ENCODE measurements at places on chromosomes 6 and 20.

DNA sequence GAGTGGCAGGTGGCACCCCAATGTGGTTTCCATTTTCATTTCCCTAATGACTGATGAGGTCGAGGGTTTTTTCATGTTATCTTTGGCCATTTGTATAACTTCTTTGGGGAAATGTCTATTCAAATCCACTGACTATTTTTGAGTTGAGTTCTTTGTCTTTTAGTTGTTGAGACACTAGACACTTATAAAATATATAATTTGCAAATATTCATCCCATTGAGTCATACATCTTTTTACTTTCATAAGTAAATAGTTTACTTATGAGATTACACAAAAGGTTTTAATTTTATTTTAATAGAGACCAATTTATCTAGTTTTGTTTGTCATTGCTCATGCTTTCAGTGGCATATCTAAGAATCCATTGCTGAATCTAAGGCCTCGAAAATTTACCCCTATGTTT, 49.5 kb downstream of the THBS2 start:
- DNase-seq: no peak

DNA sequence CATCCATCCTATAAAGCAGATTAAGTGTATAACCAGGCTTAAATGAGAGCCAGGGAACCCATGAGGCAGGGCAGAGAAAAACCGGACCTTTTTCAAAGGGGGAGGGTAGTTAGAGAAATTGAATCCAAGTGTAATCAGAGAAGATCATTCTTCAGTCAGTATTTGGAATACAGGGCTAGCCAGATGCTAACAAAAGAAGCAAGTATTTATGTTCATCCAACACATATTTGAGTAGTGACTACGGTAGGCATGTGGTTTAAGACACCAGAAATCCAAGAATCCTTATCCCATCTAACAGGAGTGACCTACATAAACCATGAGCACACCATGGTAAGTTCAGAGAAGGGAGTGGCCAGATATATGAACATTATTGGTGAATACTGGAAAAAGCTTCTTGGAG, 46.8 kb upstream of the FAM83C start:
- DNase-seq: no peak

- no peak for DNase-seq
Observed at GRCh38 chr6:138498629-138499302, 528 bp downstream of the NHSL1 start.

DNA sequence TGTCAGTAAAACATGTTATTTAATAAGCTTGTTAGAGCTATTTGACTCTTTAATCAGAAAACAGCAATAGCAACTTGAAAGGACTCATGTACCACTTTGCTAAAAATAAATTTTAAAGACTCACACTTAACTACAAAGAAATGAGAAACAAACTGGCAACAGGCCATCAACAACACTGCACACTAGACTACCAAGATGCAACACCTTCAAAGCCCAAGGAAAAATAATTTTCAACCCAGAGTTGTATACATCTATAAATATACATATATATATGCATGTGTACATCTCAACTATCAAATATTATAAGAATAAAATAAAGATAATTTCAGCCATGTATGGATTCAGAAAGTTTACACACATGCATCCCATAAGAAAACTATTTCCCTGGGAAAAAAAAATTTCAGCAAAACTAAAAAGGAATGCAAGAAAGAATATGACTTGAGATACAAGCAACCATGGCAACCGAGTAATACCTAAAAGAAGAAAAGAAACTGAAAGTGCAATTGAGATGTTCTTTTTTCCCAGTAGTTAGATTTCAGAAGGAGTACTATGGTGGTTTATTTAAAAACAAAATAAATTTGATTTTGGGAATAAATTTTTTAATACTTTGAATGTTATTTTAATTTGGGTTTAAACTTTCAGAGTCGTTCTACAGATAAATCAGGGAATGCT, 303.8 kb downstream of the UBE3D start:
- DNase-seq: no peak

GRCh38 chr6:150689900-150690590, 90.4 kb downstream of the PLEKHG1 start:
- DNase-seq: no peak

DNA sequence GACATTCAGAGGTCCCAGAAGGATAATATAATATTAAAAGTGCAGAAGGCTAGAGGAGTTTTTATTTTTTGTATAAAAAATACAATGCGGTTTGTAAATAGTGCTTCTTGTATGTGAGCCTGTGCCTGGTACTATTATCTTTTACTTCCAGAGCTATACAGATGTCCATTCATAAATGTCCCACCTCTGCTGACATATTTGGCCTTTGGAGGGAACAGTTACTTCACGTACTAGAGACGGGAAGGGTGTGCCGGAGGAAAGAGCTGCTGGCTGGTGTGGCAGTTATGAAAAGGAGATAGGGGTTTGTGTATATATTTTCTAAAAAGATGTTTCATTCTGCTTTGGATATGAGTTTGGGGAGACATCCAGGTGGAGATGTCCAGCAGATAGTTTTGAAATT, 8.8 kb downstream of the CD109 start:
- DNase-seq: no peak

GRCh38 chr6:106290032-106290431, 35.5 kb downstream of the ATG5 start:
- DNase-seq: no peak

DNA sequence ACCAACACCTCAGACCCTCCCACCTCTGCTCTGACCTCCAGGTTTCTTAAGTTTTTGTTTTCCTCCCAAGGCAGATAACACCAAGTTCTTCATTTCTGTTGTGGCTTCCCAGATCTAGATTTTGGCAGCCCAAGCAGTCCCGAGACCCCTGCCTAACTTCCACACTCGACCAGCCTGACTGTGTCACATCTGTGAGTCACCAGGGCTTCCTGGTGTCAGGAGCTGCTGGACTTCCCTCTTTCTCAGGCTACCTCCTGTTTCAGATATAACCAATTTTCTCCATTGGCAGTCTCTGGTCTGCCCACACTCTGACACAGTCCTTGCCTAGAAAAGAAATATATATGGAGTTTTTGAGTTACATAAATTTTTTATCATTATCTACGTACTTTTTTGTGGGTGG, 46.1 kb upstream of the CCN6 start:
- DNase-seq: no peak

- DNase-seq: no peak
Observed at GRCh38 chr6:104736545-104736944, 123.2 kb downstream of the HACE1 start.

DNA sequence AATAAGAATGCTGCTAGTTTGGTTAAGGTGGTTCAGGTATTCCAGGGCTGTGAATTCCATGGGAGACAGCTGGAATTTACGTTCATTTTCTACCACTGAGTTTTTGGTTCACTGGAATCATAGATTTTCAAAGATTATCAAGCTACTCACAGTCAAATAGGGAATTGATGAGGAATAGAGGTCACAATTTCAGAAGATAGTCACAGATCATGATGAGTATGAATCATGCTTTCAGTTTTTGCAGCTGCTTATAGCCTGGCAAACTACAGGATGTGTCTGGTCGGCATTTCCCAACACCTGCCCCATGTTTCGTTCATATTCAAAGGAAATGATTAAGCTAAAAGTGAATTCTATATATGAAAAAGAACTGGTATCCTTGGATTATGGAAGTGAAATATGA, 58.7 kb downstream of the BCKDHB start:
- DNase-seq: no peak

GRCh38 chr6:88296694-88297093, 130.5 kb upstream of the CNR1 start:
- DNase-seq: no peak

DNA sequence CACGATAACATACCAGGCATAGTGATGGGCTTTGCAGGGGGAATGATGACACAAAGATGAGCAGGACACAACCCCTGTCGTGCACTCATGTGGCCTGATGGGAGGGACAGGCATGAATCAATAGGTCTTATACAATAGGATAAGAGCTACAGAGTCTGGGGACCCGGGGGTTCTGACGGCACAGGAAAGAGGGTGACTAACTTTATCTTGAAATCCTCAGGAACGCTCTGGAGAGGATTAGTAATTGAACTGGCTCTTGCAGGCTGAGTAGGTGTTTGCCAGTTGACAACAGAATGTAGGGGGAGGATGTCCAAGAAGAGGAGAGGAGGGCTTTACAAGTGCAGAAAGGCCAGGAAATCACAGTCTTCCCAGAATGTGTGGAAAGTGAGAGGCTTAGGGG, 219.9 kb upstream of the ECI2 start:
- no peak for DNase-seq

DNA sequence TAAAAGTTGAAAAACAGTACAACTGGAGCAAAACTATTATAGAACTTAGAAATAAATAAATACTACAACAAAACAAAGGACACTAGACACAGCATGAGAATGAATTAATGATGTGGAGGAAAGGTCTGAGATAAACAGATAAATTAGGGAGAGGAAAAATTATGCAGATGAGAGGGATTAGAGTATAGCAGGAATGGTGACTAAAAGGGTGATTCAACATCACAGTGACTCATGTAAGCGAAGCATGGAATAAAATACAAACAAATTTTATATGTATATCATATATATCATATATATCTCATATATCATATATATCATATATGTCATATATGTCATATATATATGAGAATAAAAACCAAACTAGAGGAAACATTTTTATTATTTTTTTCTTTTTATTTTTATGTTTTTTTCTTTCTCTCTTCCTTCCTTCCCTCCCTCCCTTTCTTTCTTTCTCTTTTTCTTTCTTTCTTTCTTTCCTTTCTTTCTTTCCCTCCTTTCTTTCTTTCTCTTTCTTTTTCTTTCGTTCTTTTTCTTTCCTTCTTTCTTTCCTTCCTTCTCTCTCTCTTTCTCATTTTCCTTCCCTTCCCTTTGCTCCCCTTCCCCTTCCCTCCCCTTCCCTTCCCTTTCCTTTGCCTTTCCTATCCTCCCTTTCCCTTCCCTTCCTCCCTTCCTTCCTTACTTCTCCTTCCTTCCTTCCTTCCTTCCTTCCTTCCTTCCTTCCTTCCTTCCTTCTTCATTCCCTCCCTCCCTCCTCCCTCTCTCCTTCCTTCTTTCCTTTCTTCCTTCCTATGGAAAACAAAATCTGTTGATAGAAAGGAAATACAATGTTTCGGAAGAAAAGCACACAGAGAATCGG, 1014.6 kb downstream of the GRIK2 start:
- DNase-seq: no peak
